ENCODE measurements at places on chromosomes 3 and 15. TPM values are rescaled to one million over a fixed set of nuclear protein-coding genes. Genes with fewer than 3 reads are reported as not detected.

Gene XCR1
- not detected for total RNA-seq

DNA sequence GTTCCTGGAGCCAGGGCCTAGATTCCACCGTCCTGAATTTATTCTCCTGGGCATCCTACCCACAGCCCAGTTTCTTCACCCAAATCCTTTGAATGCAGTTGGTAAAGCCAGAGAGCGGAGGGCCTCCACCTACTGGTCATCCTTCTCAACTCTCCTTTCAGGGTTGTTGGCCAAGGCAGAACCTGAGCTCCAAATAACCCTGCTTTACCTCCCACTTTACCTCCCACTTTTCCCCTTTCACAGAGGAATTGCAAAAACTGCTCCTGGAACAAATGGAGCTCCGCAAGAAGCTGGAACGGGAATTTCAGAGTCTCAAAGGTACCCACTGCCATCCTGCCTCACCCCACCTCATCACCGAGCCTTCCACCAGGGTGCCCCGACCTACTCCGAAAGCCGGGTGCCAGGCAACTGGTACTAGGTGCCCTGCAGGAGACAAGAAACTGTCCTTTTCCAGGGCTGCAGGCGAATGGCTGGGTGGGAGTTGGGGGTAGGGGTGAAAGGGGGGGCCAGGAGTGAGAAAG, 6.8 kb downstream of the SKOR1 start:
- H3K27ac ChIP-seq: no peak overlapping the region
- no peak overlapping the region for H3K4me3 ChIP-seq
- H3K36me3 ChIP-seq: no peaks in the 10 kb centered on the region
- peaks cover 24% of the 10 kb centered on the region for H3K4me1 ChIP-seq
- H3K27me3 ChIP-seq: peaks cover 87% of the 10 kb centered on the region
- DNase-seq: no peak

DNA sequence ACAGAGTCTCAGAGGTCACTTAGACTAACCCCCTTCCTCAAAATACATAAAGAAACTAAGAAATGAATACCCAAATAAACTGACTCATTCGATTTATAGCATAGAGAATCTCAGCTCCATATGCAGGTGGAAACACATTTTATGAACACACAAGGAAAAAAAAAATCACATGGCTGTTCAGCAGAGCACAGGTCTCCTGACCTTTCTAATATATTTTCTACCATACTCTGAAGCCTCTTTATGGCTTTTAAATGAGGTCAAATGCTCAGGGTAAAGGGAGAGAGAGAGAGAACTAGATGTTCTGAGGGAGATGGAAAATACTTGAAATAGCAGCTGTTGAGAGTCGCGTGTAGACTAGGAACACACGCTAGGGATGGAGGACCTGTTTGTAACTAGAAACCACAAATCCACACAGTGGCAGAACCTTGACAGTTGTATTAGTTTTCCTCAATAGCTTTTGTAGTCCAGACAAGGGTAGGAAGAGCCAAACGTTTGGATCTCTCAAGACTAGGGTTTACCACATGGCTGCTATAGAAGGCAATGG, 165.3 kb downstream of the FMN1 start:
- H3K36me3 ChIP-seq: no peaks in the 10 kb centered on the region
- no peak for DNase-seq
- H3K27me3 ChIP-seq: no peaks in the 10 kb centered on the region
- no peak overlapping the region for H3K4me3 ChIP-seq

Gene EPHB1
- total RNA-seq: 4.1 TPM

GRCh38 chr3:9135930-9136525, 113.4 kb downstream of the SRGAP3 start:
- H3K27me3 ChIP-seq: peaks cover 18% of the 10 kb centered on the region
- H3K4me1 ChIP-seq: no peaks in the 10 kb centered on the region
- no peak overlapping the region for H3K27ac ChIP-seq
- no peaks in the 10 kb centered on the region for H3K36me3 ChIP-seq

DNA sequence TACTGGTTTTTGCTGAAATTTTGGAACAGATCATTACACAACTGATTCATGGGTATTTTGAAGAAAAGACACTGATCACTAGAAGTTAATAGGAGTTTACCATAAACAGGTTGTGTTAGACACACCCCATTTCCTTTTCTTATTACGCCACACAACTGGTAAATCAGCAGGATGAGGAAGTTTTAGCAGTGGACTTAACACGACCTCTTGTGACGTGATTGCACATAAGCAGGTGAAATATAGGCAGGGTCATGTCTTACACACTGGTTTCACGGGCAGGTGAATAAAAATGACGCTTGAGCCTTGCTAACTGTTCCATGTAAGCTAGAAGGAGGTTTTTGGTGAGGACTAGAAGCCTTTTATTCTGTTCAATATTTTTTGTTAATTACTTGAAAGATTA, 27.1 kb upstream of the TPRG1 start:
- peaks cover 3% of the 10 kb centered on the region for H3K4me1 ChIP-seq
- no peak overlapping the region for H3K4me3 ChIP-seq
- no peaks in the 10 kb centered on the region for H3K27me3 ChIP-seq
- H3K36me3 ChIP-seq: no peaks in the 10 kb centered on the region

- H3K36me3 ChIP-seq: no peaks in the 10 kb centered on the region
- peak; percentile 47 for DNase-seq
- no peak overlapping the region for H3K4me3 ChIP-seq
Measured at GRCh38 chr3:194985031-194985578, 285.9 kb downstream of the XXYLT1 start.

DNA sequence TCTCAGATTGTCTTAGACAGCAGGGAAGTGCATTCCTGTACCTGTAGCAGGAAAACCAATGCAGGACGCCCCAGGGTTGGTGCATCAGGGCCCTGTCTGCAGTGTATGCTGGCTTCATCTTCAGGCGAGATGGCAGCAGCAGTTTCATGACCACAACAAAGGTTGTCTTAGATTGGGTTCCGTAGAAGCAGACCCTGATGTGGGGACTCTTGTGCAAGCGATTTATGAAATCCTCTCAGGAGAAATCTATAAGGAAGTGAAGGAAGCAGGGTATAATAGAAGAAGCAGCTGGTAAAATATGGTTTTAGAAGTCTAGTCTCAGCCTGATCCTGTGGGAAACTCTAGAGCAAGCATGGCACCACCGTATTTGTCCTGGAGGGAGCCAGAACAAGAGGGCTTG, 25.0 kb downstream of the DNAH1 start:
- H3K36me3 ChIP-seq: no peaks in the 10 kb centered on the region
- no peak overlapping the region for H3K27ac ChIP-seq
- H3K4me3 ChIP-seq: no peak overlapping the region
- no peak for DNase-seq

Gene THSD4
- 0.99 TPM for total RNA-seq

DNA sequence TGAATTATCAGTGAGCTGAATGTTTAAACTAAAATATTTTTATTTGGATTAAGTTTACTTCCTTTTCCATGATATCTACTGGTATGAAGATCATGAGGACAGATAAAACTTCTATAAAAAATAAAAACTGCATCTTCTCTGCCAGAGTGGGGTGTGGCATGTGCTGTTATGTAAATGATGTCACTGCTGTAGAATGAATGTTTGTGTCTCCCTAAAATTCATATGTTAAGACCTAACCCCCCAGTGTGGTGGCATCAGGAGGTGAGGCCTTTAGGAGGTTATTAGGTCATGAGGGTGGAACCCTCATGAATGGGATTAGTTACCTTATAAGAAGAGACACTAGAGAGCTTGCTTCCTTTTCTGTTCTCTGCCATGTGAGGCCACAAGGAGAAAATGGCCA, 178.7 kb upstream of the DPH6 start:
- no peak overlapping the region for H3K4me3 ChIP-seq
- no peak for DNase-seq
- no peak overlapping the region for H3K27ac ChIP-seq
- peaks cover 14% of the 10 kb centered on the region for H3K4me1 ChIP-seq

DNA sequence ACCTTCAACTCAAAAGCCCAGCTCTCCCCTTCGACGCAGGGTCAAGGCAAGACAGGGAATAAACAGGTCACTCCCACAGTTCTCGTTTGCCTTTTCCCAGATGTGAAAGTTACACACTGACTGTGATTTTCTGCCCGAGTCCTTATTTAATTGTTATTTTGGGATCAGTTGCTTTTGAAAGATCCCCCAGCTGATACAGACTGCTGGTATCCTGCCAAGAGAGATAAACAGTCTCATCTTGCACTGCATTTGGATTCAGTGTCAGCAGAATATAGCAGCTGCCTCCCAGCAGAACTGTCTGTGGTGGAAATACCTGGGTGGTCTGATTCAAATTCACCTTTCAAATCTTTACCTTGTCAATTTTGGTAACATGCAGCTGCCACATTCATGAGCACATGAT, 56.0 kb upstream of the FAM3D start:
- no peak for DNase-seq
- no peaks in the 10 kb centered on the region for H3K27me3 ChIP-seq
- H3K4me1 ChIP-seq: no peaks in the 10 kb centered on the region
- no peaks in the 10 kb centered on the region for H3K36me3 ChIP-seq
- no peak overlapping the region for H3K4me3 ChIP-seq

- H3K27me3 ChIP-seq: no peaks in the 10 kb centered on the region
- H3K36me3 ChIP-seq: no peaks in the 10 kb centered on the region
- H3K27ac ChIP-seq: no peak overlapping the region
- DNase-seq: peak; percentile 33
- no peaks in the 10 kb centered on the region for H3K4me1 ChIP-seq
Measured at GRCh38 chr3:7696320-7696719, 805.3 kb upstream of the LMCD1 start.

DNA sequence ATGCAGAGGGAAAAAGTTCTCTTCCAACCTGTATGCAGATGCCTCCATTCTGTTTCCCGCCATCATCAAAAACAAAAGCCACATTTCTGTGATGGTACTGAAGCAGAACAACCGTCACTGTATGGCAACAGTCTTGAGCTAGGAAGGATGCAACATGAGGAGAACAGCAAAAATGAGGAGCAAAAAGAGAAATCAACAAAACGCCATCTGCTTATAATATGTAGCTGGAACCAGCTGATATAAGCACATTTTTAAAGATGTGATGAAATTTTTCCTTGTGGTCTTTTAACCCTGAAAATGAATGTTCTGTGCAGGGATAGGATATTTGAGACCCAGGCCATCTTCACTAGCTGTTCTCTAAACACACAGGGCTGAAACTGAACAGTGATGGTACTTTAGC, 287.0 kb downstream of the ZIC4 start:
- no peak overlapping the region for H3K4me3 ChIP-seq
- H3K4me1 ChIP-seq: no peaks in the 10 kb centered on the region
- DNase-seq: no peak
- H3K27ac ChIP-seq: no peak overlapping the region
- no peaks in the 10 kb centered on the region for H3K27me3 ChIP-seq

DNA sequence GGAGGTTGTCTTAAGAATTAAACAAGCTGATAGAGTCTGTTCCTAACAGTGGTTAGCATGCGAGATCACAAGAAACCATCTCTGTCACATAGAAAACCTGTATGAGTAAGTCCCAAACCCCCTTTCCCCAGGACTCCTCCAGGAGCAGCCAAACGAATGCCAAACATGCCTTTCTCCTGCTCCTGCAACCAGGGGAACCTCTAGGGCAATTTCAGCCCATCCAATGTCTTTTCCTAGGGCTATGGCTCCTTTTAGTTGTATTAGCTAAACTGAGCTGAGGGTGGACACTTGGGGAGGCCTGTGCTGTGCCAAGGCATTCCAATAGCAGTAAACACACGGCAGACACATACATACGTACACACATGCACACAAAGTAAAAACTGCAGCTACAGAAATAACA, 36.5 kb upstream of the TIMP4 start:
- H3K27ac ChIP-seq: no peak overlapping the region
- no peaks in the 10 kb centered on the region for H3K27me3 ChIP-seq
- H3K36me3 ChIP-seq: no peaks in the 10 kb centered on the region

DNA sequence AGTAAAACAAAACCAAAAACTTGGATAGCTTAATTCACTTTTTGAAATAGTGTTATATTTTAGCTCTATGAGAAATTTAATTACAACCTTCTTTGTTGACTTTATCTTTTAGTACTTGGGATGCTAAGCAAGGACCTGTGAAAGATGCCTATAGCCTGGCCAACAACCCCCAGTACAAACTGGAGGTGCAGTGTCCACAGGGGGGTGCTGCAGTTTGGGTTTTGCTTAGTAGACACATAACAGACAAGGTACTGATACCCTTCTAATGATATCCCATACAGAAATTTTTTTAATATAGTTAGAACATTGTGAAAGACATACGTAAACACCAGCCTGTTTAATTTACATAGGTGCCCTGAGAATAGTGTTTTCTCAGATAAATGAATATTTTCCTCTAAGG, 35.3 kb downstream of the CAPN7 start:
- no peaks in the 10 kb centered on the region for H3K4me1 ChIP-seq
- H3K27me3 ChIP-seq: no peaks in the 10 kb centered on the region
- no peak overlapping the region for H3K27ac ChIP-seq
- H3K36me3 ChIP-seq: peaks cover 55% of the 10 kb centered on the region
- H3K4me3 ChIP-seq: no peak overlapping the region
- no peak for DNase-seq

Gene RASGRF1
- 1.2 TPM for total RNA-seq

Gene SI
- not detected for total RNA-seq

GRCh38 chr15:88440021-88440420, 27.2 kb downstream of the MRPL46 start:
- H3K4me1 ChIP-seq: peaks cover 16% of the 10 kb centered on the region
- no peak overlapping the region for H3K27ac ChIP-seq
- no peaks in the 10 kb centered on the region for H3K36me3 ChIP-seq
- DNase-seq: peak; percentile 93
- H3K4me3 ChIP-seq: no peak overlapping the region

- H3K4me3 ChIP-seq: no peak overlapping the region
- H3K4me1 ChIP-seq: peaks cover 6% of the 10 kb centered on the region
- no peaks in the 10 kb centered on the region for H3K27me3 ChIP-seq
- H3K27ac ChIP-seq: no peak overlapping the region
- DNase-seq: peak; percentile 22
- peaks cover 5% of the 10 kb centered on the region for H3K36me3 ChIP-seq
Measured at GRCh38 chr15:60444289-60444912, 34.5 kb downstream of the ICE2 start.

- peak overlapping the region; percentile 35 for H3K27ac ChIP-seq
- no peaks in the 10 kb centered on the region for H3K27me3 ChIP-seq
- H3K4me1 ChIP-seq: peaks cover 54% of the 10 kb centered on the region
- peak; percentile 72 for DNase-seq
Measured at GRCh38 chr3:172125963-172126457, 86.6 kb downstream of the FNDC3B start.

DNA sequence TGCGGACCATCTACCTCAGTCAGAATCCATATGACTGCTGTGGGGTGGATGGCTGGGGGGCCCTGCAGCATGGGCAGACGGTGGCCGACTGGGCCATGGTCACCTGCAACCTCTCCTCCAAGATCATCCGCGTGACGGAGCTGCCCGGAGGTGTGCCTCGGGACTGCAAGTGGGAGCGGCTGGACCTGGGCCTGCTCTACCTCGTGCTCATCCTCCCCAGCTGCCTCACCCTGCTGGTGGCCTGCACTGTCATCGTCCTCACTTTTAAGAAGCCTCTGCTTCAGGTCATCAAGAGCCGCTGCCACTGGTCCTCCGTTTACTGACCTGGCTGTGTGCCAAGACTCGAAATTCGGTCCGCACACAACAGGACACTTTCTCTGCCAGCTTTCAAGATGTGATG, 21.9 kb downstream of the NRROS start:
- no peaks in the 10 kb centered on the region for H3K27me3 ChIP-seq
- no peaks in the 10 kb centered on the region for H3K4me1 ChIP-seq
- H3K4me3 ChIP-seq: no peak overlapping the region
- H3K27ac ChIP-seq: no peak overlapping the region
- no peaks in the 10 kb centered on the region for H3K36me3 ChIP-seq

GRCh38 chr15:100627789-100628395, 25.5 kb downstream of the ASB7 start:
- no peak overlapping the region for H3K4me3 ChIP-seq
- H3K27me3 ChIP-seq: no peaks in the 10 kb centered on the region
- DNase-seq: peak; percentile 60

- no peaks in the 10 kb centered on the region for H3K4me1 ChIP-seq
- peaks cover 32% of the 10 kb centered on the region for H3K36me3 ChIP-seq
- H3K4me3 ChIP-seq: no peak overlapping the region
- no peak overlapping the region for H3K27ac ChIP-seq
Measured at GRCh38 chr3:31620656-31621055, 87.9 kb downstream of the STT3B start.

Measured in astrocyte (in vitro differentiated cells and primary cell).